ENCODE measurements at places on chromosomes 6 and 20. TPM values are rescaled to one million over a fixed set of nuclear protein-coding genes. Genes with fewer than 3 reads are reported as not detected.
A peak's percentile ranks its signal among the peaks of the same experiment; 100 is the strongest.

DNA sequence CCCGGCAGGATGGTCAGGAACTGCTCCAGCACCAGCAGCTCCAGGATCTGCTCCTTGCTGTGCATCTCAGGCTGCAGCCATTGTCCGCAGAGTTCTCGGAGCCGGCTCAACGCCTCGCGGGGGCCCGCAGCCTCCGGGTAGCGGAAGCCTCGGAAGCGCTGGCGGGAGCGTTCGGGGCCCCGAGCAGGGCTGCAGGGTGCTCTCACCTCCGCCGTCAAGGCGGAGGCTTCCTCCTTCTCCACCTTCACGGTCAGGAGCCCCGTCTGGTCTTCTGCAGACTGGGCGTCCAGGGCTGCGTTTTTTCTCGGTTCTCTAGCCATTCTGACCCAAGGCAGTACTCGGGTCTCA lies 434 bp downstream of the ZKSCAN4 start:
- DNase-seq: no peak

- no peak for DNase-seq
Observed at GRCh38 chr20:14657266-14658005, 320.0 kb upstream of the FLRT3 start.

- no peak for DNase-seq
Observed at GRCh38 chr6:56364827-56365339, 117.5 kb upstream of the COL21A1 start.

GRCh38 chr6:44258325-44258863 lies 1.1 kb upstream of the SLC35B2 start:
- no peak for DNase-seq

DNA sequence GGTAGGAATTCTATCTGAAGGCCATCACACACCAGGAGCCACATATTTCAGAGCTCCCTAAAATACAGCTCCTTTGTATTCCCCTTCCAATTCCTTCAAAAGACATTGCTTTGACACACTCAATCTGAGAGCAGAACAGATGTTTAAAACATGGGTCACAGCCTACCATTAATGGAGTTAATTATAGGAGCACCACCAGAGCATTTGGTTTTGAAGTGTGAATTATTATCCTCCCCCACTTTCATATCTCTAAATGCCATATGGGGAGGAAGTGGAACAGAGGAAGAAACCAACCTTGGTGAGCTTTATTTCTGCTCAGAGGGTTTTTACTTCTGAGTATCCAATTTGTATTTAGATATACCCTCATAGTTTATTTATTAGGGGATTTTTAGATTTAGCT lies 50.7 kb upstream of the TNFRSF21 start:
- DNase-seq: no peak

- DNase-seq: peak; percentile 53
Observed at GRCh38 chr6:25485821-25486534, 166.0 kb upstream of the SCGN start.

Gene CRISP3
- not detected for total RNA-seq

Gene DYNLT2
- total RNA-seq: 2.9 TPM

Gene ADGRF1
- under 0.01 TPM for total RNA-seq

DNA sequence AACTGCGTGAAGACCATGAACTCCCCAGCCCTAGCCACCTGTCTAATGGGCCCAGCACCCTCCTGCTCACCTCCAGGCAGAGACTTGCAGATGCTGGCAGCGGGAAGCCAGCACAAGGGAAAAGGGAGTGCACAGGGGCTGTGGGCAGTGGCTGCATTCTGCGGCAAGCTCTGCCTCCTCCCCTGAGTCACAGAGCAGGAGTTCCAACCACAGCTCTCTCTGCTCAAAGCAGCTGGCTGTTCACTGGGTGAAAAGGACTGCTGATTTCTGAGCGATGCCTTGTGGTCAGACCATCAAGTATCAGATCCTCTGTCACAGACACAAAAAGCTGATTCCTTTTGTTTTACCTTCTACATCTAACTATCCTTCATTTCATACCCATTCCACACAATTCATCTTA lies 10.5 kb downstream of the NKX2-2 start:
- no peak for DNase-seq

- no peak for DNase-seq
Observed at GRCh38 chr20:652615-653109, 338 bp downstream of the SRXN1 start.

DNA sequence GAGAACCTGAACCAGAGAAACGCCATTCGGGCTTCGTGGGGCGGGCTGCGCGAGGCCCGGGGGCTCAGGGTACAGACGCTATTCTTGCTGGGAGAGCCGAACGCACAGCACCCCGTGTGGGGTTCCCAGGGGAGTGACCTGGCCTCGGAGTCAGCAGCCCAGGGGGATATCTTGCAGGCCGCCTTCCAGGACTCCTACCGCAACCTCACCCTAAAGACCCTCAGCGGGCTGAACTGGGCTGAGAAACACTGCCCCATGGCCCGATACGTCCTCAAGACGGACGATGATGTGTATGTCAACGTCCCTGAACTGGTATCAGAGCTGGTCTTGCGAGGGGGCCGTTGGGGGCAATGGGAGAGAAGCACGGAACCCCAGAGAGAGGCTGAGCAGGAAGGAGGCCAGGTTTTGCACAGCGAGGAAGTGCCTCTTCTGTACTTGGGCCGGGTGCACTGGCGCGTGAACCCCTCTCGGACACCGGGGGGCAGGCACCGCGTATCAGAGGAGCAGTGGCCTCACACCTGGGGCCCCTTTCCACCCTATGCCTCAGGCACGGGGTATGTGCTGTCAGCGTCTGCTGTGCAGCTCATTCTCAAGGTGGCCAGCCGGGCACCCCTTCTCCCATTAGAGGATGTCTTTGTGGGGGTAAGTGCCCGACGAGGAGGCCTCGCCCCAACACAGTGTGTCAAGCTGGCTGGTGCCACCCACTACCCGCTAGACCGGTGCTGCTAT lies 904 bp downstream of the B3GALT4 start:
- DNase-seq: peak; percentile 25

GRCh38 chr6:10719296-10719963 lies 3.4 kb upstream of the TMEM14C start:
- no peak for DNase-seq

DNA sequence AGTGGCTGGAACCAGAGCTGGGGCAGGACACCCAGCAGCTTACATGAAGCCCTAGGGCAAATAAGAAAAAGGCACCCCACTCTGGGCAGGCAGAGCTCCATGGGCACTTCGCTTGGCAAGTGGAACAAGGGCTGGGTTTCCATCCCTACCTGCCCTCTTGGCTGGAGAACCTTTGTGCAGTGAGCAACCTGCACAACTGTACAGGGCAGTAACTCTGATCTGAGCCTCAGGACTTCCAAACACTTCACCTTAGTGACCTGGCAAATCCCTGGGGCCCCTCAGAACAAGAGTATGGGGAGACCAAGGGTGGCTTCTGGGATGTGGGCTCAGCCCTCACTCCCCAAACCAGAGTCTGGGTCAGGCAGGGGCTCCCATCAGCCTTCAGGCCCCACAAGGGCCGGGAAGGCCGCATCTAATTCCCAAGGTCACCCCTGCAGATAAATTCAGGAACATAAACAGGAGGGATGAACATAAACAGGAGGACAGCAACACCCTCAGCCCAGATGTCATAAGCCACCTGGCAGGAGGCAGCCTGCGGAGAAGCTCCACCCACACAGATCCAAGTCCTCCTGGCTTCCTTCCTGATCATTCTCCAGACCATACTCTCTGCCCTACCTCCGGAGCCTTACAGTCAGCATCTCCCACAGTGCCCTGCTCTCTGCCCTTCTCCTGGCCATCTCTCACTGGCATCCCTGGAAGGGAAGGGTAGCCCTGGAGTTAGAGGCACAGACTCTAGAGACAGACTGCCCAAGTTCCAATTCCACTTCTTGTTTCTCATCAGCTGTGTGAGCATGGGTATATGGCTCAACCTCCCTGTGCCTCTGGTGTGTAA lies 37.5 kb downstream of the HNF4A start:
- no peak for DNase-seq

DNA sequence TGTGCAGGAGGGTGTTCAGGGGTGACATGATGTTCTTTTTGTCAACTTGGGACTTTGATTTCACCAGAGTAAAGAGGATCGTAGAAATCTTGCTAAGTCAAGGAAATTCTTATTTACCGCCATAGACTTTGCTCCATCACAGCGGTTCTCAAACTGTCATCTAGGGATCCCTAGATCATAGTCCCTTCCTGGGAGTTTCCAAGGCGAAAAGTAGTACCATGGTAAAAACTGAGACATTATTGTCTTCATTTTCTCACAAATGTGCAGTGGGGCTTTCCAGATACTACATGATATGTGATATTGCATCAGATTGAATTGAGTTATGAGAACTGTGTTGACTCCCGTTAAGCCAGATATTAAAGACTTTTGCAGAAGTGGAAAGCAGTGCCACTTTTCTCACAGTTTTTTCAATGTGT lies 79.7 kb downstream of the JARID2 start:
- no peak for DNase-seq
